Type B pancreatic cell (in vitro differentiated cells): ENCODE measurements at places on chromosomes 7 and 10.

GRCh38 chr7:23811540-23811939 is 101.5 kb downstream of the STK31 start:
- no peaks in the 10 kb centered on the region for H3K36me3 ChIP-seq
- no peak overlapping the region for H3K27ac ChIP-seq
- H3K4me1 ChIP-seq = no peaks in the 10 kb centered on the region
- H3K27me3 ChIP-seq = no peaks in the 10 kb centered on the region
- H3K4me3 ChIP-seq = no peak overlapping the region

DNA sequence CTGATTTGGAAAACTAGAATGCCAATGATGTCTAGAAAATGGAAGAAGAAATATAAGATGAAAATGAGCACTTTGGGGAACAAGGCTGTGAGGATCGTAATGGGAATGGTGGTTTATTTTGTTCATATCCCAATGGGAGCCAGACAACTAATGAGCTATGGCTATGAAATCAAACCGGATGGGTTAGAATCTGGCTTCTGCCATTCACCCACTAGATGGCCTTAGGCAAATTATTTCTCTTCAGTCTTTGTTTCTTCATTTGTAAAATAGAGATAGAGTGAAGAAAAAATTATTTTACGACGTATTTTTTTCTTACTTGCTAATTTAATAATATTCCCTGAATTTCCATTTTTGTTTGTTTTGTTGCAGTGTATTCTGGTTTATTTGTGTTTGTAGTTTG is 572.1 kb upstream of the IGFBP3 start:
- no peaks in the 10 kb centered on the region for H3K27me3 ChIP-seq
- peaks cover 6% of the 10 kb centered on the region for H3K4me1 ChIP-seq
- no peak for DNase-seq
- H3K27ac ChIP-seq = no peak overlapping the region

DNA sequence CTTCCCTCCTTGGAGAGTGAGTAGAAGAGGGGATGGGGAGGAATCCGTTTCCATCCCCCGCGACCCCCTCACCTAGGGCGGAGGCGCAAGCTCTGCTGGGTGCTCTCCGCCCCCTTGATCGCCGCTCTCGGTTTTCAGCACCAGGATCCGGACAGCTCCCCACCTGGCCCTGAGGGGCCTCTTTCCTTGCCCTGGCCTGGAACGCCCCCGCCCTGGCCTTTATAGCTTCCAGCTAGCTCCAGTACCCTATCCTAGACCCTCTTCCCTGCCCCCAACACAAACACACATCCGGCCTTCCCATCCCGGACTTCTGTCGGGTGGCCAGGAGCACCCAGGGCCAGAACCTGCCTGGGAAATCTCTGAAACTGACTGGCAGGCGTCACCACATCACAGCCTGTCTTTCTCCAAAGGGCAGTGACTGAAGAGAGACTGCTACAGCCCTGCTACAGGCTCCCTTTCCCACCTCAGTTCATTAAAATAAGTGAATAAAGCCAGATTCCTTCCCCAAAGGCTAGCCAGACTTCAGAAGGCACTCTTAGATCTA is 72.3 kb upstream of the LEP start:
- peak overlapping the region; percentile 83 for H3K4me3 ChIP-seq
- H3K27ac ChIP-seq = no peak overlapping the region
- DNase-seq = peak; percentile 78
- H3K36me3 ChIP-seq = no peaks in the 10 kb centered on the region

- H3K27ac ChIP-seq = no peak overlapping the region
- no peaks in the 10 kb centered on the region for H3K27me3 ChIP-seq
- H3K36me3 ChIP-seq = no peaks in the 10 kb centered on the region
- H3K4me1 ChIP-seq = peaks cover 17% of the 10 kb centered on the region
Observed at GRCh38 chr10:84822931-84823630, 494.7 kb downstream of the CCSER2 start.

- no peaks in the 10 kb centered on the region for H3K36me3 ChIP-seq
- H3K27ac ChIP-seq = no peak overlapping the region
- DNase-seq = no peak
- no peak overlapping the region for H3K4me3 ChIP-seq
- H3K27me3 ChIP-seq = no peaks in the 10 kb centered on the region
Observed at GRCh38 chr7:87709258-87709657, 81.1 kb downstream of the RUNDC3B start.
